ENCODE measurements at places on chromosomes 3 and 15.
A peak's percentile ranks its signal among the peaks of the same experiment; 100 is the strongest.

DNA sequence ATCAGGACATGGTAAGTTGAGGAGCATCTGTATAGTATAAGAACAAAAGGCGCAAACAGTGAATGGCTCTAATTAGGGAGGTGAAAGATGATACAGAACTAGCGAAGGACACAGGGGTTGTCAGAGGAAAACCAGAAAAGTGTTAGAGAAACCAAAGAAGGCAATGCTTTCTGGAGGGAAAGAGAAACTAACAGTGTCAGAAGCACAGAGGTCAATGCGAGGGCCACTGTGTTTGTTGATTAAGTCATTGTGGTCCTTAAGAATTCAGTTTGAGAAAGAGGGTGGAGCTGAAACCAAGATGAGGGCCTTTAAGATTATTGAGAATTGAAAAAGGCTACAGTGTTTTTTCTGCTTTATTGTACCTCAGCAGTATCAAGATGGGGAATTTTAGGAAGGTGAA lies 28.8 kb downstream of the ATG7 start:
- no peak for DNase-seq

- DNase-seq, result no peak
These were observed 314.1 kb upstream of the TRIM42 start for GRCh38 chr3:140363801-140364200.

GRCh38 chr3:149657321-149657925 lies 402 bp downstream of the WWTR1 start:
- DNase-seq, result no peak

DNA sequence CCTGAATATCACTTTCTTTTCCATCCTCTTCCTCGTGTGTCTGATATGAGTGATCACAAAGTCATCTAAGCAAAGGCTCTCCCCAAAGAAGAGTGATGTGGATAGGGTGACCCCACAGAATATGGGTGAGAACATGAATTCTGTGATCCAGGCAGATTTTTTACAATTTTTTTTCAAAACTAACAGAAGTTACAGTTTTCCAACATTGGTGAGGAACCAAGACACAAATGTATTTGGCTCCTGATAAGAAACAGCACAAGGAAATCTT lies 27.0 kb downstream of the ANXA2 start:
- DNase-seq, result no peak

GRCh38 chr15:66241087-66241907 lies 12.3 kb downstream of the MEGF11 start:
- DNase-seq, result no peak

DNA sequence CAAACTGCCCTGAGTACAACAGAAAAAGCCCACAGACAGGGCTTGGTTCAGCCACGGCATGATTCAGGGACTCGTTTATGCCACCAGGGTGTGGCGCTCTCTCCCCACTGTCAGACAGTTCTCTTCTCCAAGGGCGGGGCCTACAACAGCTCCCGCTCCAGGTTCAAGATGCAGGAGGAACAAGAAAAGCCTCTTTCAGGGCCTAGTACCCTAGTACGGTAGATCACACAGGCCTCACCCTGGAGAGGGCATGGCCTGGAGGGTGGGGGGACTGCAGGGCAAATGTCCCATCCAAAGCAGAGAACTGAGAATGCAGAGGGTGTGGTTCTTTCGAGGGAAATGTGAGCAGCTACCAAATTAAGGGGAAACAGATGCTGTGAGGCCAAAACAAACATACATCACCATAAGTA lies 12.0 kb downstream of the MESD start:
- DNase-seq, result no peak

DNA sequence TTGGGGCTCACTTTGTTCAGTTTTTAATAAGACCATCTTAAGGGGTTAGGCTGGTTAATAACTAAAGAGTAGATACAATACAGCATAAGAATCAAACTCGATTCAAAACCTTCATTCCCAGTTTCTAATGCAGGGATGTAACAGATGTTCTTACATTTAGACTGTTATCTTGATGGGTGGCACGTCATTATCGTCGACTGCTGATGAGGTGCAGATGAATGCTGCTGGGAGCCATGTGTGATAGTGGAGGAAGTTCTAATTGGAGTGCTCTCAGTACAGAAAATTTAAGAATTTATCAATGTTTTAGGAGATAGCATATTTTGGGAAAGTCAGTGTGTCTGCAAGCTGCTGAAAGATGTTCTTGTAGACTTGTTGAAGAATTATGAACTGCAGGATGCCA lies 331.5 kb downstream of the PTPRG start:
- no peak for DNase-seq

DNA sequence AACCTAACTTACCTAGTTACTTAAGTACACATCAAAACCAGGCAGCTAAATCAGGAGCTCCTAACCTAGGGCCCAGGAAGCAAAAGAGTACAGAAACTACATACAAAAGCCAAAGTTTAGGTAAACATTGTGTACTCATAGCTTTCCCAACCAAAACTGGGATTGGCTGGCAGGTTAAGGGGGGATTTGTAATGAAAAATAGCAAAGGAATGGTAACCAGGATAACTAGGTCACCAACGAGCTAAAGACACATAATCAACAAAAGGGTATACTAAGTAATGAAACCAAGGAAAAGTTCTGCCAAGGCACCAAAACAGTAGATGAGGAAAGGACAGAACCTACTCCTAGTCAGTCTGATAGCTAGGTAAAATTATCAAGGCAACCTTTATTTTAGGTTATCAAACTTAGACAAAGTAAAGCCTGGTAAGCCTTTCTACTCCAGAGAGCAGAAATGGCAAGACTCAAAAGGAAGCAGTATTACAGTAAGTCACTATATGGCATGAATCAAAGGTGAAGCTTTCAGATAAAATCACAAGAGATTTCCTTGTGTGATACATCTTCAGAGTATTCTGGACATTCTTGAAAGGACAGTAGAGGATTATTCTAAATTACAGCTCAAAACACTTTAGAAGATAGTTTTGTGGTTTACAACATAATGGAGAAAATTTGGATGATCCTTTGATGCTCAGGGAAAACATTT lies 10.2 kb downstream of the TRA2B start:
- DNase-seq, result no peak

GRCh38 chr3:155859859-155860258 lies 5.6 kb upstream of the SLC33A1 start:
- DNase-seq, result peak; percentile 27

DNA sequence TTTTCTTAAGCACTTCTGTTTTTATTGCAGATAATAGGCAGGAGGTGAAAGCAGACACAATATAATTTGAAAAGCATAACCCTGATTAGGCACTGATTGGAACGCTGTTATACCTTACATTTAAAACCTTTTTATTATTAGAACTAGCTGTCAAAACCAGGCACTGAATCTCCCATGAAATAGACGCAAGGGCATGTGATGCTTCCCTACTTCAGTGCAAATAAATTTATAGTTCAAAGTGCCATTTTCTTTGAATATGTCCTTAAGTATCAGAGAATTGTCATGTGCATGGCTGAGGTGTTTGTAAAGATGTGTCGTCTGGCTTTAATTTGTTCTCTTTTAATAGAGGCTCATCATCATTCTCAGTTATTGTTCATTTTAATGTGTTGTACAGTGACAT lies 386.0 kb downstream of the NR2F2 start:
- DNase-seq, result no peak

DNA sequence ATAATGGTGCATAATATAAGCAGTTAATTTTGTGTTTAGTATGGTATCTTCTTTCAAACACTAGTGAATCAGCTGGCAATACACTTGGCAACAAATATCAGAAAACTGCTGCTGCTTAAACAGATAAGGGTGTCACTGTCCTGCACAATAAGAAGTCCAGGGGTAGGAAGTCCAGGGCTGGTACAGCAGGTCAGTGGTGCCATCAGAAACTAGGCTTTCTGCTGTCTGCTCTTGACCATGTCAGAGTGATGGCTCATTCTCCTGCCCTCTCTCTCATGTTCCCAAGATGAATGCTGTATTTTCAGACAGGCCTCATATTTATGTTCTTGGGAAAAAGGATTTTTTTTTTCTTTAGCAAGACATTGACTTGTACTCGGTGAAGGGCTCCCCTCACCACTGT lies 9.2 kb upstream of the GRK7 start:
- DNase-seq, result no peak

All from muscle of arm (tissue), 14 donors.